Retinal pigment epithelial cell (primary cell): ENCODE measurements at places on chromosomes 16 and 17.

DNA sequence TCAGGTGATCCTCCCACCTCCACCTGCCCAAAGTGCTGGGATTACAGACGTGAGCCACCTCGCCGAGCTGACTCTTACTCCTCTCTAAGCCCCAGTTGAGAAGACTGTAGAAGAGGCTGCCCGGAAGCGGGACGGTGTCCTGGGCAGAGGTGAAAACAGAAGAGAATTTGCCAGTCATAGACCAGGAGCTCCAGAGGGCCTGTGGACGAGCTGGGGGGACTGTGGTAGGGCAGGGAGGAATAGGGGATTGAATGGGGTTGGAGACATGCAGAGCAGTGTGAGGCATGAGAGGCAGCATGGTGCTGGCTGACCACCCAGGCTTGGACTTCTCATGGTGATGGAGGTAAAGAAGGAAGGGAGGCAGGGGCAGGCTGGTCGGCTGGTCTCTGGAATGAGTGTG is 17.1 kb upstream of the PHB1 start:
- no peak for DNase-seq

DNA sequence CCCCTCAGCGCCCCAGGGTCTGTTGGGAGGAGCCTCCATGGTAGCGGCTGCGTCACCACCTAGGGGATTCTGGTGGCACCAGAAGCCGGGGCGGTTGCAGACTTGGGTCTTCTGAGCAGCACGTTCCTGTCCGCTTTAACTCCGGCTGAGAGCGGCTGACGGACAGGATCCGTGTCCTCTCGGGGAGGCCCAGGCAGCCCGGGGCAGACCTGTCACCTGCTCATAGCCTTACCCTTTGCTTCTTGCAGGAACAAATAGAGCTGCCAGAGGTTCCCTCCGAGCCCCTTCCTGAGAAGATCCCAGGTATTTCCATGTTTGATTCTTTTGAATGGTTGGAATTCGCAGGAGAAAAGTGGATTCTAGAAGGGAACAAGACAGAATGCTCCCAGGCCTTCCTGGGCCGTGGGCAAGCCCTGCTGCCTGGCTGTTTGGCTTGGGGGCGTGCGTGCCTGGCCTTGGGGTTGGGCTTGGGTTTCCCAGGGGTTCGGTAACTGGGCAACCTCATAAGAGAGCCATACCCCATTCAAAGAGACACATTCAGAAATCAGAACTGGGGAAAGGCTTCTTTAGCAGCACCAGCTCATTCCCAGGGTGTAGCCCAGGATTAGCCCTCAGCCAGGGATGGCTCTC is 6.6 kb downstream of the CHMP6 start:
- DNase-seq: no peak

GRCh38 chr17:4475001-4475400 is 23.7 kb upstream of the SPNS2 start:
- no peak for DNase-seq

DNA sequence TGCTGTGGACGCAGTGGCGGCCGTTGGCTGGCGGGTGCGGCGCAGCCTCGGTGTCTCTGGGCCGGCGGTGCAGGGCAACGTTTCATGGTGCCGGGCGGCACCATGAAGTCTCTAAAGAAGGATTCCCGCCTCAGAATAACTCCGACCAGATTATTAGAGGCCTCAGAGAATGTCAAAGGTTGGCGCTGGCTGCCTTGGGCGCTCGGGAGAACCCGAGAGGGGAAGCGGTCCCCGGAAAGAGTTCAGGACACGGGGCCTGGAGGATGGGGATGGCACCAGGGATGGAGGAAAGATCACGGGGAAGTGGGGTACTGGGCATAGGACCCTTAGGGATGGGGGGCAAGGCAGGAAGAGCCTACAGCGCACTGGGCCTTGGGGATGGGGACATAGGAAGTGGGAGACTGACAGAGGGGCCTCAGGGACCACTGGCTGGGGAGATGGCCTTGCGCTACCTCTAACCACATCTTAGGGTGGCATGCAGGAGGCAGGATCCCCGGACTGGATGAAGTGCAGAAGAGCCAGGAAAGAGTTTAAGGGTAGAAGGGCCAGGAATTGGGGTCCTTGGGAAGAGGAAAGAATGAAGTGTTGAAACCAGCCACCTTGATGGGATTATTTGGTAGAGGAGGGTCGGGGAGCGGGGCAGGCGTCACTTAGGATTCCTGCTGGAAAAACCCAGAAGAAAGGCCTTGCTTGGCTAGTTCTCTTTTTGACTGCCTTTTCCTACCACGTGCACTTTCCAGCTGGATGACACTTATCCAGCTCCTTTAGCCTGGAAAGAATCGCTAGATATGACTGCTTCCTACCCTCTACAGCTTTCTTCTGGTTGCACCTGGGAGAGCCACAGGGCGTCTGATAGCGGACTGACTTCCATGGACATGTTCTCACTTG is 578 bp downstream of the MYCBPAP start:
- no peak for DNase-seq

DNA sequence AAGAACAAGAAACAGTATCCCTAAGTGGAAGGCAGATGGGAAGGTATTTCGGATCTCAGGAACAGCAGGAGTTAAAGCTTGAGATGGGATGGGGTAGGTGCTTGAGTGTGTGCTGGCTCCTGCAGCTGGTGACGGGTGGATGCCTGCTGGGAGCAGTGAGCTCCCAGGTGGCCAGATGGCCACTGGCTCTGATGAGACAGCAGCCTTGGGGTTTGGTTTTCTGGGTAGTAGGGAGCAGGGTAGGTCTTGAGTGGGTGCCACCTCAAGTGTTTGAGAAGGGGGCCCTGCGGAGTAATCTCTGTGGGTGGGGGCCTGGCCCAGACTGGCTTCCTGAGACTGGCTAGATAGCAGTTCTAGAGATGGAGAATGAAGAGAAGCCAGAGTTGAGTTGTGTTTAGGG is 10.3 kb downstream of the EPN2 start:
- DNase-seq: no peak

- DNase-seq: no peak
These were observed 1305.6 kb downstream of the CDH11 start for GRCh38 chr16:63816276-63816675.

DNA sequence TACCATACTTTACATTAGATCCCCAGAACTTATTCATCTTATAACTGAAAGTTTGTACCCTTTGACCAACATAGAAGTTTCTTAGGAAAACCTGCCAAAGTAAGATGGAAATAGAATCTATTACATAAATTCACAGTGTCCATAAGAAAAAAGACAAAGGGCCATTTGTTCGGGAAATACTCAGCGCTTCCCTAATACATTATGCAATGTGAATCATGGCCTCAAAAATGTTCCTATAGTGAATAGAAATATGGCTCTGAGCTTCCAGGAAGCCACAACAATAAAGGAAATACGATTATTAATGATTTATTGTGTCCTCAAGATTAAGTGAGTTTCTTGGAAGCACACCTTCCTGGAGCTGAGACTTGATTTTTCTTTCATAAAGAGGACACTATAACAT is 51.5 kb downstream of the GPRC5B start:
- DNase-seq: no peak

- DNase-seq: no peak
These were observed 2.3 kb upstream of the PHF12 start for GRCh38 chr17:28953444-28954118.

DNA sequence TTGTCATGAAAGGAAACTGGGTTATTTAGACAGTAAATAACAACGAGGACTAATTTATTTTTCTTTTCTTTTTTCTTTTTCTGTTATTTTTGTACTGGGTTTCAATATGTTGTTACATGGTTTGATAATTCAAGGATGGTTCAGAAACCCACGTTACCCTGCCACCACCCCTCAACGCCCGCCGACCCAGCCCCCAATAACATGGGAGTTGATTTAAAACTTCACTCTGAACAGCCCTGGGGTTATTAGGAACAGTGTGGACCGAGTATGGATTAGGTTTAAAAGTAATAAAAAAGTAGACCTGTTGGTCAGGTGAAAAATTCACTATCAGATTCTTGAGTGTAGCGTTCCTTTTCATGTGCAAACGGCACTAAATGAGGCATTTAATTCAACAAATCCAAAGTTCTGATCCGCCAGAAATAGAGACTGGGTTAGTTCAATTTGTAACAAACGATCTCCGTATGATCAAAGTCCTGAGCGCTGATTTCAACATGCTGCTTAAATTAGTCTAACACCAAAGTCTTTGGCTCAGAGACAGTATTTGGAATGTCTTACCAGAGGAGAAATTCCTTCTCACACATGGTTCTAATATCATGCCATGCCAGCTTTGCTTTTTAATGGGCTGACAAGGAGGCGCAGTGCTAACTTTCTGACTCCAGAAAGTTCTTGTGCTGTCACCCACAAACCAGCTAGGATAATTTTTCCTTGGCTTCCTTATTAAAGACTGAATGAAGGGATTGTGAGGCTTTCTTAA is 173.1 kb upstream of the IRX3 start:
- no peak for DNase-seq

- no peak for DNase-seq
These were observed 345.0 kb downstream of the SLC39A11 start for GRCh38 chr17:72747501-72747900.

GRCh38 chr17:75616521-75617122 is 16.6 kb upstream of the SMIM5 start:
- no peak for DNase-seq

- no peak for DNase-seq
These were observed 9.9 kb upstream of the KDM8 start for GRCh38 chr16:27193300-27193990.

DNA sequence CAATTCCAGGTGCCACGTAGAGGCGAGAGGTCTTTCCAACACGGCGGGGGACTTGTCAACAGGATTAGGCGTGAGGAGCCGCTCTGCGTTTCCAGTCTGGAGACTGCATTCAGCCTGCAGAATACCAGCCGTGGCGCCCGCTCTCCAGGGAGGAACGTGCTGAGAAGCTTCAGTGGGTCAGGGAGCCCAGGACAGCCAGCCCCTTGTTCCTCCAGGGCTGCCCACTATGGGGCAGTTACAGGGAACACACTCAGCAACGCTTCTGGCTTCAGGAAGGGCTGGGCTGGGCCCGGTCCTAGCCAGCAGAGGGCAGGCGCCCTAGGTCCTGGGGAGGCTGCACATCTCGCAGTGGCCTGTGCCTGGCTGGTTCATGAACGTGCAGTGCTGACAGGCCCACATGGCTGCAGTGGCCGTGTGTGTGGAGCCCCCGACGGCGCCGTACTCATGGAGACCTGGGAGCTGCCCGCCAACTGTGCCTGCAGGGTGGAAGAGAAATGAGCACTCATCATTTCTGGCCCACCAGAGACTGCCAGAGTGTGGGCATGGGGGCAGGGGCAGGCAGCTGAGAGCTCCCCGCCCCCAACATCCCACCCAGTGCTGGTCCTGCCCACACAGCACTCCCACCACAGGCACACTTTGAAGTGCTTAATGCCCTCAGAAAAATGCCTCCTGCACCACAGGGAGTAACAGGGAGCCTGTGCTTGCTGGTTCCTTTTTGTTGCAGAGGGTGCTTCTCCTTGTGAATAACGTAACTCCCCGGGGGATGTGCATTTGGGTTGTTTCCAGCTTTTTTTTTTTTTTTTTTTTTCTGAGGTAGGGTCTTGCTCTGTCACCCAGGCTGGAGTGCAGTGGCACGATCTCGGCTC is 7.0 kb upstream of the FAAP100 start:
- no peak for DNase-seq

GRCh38 chr16:23119570-23119969 is 29.7 kb downstream of the USP31 start:
- no peak for DNase-seq

DNA sequence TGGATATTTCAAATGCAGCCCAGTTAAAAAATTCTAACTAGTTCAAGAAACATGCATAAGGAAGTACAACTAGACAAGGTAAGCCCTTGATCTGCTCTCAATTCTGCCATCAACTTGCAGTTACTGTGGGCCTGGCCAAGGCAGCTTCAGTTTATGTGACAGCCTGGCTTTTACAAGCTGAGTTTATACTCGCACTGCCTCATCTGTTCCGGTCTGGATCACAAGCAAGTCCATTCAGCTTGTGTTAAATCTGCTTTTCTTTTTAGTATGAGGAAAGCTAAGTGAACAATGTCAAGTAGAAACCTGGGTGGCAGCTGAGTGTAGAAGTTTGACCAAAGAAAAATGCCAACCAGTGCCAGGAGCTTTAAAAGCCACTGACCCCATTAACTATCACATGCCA is 76.6 kb upstream of the CORO6 start:
- peak; percentile 64 for DNase-seq

GRCh38 chr17:76540381-76541300 is 797 bp downstream of the PRCD start:
- peak; percentile 81 for DNase-seq

- DNase-seq: no peak
These were observed 80.8 kb downstream of the GAS7 start for GRCh38 chr17:10117581-10118001.

- no peak for DNase-seq
These were observed 483 bp downstream of the LLGL2 start for GRCh38 chr17:75525806-75526554.

DNA sequence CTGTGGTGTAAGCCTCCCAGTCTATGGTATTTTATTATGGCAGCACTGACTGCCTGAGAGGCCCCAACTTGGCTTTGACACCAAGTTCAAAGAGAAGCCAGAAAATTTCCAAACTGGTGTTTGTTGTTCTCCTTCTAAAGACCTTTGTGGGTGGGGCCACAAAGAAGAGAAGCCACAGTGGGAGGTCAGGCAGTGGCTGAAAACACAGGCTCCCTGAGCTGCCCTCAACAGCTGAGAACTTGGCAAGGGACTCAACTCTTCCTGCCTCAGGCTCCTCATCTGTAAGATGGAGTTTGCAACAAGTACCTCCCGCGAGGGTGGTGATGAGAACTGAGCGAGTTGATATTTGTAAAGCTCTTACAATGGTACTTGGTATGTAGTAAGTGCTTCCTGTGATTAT is 18.2 kb downstream of the CES5A start:
- no peak for DNase-seq

DNA sequence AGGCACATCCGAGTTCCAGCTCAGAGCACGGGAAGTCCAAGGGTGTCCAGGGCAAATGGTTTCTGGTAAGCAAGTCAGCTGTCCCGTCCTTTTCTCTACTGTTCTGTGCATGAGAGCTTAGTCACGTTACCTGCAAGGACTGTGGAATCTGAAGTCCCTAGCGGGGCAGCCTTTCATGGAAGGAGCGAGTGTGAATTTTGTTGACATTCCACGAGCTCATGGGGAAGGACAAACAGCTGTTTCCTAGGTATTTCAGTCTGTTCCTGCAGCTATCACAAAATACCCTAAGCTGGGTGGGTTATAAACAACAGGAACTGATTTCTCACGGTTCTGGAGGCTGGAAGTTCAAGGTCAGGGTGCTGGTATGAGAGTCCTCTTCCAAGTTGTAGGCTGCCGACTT is 109.2 kb downstream of the SDR42E1 start:
- DNase-seq: no peak

DNA sequence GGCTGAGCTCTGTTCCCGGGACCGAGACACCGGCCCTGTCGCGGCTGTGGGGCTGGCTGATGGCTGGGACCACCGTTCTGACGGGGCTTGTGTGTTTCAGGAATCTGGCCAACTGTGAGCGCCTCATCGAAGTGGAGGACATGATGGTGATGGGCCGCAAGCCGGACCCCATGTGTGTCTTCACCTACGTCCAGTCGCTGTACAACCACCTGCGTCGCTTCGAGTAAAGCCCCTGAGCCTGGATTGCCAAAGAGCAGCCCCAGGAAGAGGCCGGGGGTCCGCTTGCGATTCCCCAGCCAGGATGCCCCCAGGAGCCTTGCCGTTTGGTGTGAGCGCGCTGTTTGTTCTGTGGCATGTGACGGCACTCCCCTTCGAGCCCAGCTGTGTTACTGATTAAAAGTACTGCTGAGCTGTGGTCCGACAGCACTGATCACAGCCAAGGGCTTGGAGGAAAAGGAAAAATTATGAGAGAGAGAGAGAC is 23.0 kb downstream of the SMTNL2 start:
- no peak for DNase-seq

- no peak for DNase-seq
These were observed 466 bp downstream of the WDR90 start for GRCh38 chr16:649631-650030.
